Activated T-cell treated with anti-CD3 and anti-CD28 coated beads, Interleukin-2, amount 50 U/mL, for 24 hours (primary cell): ENCODE measurements at places on chromosomes 3 and 15.

GRCh38 chr15:67606742-67607141, 64.2 kb downstream of the MAP2K5 start:
- no peak for DNase-seq

DNA sequence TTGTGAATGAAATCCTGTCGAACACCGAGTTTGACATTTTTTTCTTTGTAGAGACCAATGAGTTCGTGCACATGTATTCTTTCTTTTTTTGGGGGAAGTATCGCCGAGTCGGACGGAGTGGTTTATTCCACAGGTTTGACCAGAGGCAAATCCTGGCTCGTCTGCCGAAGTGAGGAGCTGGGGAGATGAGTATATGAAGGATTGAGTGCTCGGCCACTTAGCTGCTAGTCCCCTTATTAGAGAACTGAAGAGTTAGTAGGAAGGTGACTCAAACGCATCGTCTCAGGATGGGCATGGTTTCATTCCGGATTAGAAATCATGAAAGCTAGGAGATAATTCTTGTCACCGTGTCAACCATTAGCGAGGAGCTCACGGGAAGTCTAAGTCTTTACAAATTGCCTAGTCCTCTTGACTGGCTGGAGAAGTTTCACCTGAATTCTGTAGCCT, 154.7 kb upstream of the GOLIM4 start:
- no peak for DNase-seq

DNA sequence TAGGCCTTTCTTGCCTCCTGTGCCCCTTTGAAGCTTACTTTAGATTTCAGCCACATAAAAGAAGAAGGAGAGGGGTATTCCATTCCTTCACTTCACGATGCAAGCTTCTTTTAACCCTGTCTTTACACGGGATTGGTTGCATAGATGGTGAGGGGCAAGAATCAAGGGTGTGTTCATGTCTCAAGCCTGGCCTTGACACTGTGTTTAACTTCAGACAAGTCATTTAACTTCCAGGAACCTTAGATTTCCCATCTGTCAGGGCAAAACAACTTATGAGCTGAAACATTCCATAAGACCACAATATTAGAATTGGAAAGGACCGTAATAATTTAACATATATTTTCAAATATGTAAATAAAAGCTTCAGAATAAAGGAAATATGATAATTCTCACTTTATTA, 344.5 kb downstream of the MFSD1 start:
- DNase-seq = no peak

- no peak for DNase-seq
Measured at GRCh38 chr15:51087513-51087912, 7.2 kb downstream of the TNFAIP8L3 start.

- DNase-seq = no peak
Measured at GRCh38 chr15:40340740-40341400, at the start of gene CCDC9B. TSS of gene CCDC9B (minus strand) at chr15:40340939. CDS start at chr15:40340819, 120 bp downstream.

DNA sequence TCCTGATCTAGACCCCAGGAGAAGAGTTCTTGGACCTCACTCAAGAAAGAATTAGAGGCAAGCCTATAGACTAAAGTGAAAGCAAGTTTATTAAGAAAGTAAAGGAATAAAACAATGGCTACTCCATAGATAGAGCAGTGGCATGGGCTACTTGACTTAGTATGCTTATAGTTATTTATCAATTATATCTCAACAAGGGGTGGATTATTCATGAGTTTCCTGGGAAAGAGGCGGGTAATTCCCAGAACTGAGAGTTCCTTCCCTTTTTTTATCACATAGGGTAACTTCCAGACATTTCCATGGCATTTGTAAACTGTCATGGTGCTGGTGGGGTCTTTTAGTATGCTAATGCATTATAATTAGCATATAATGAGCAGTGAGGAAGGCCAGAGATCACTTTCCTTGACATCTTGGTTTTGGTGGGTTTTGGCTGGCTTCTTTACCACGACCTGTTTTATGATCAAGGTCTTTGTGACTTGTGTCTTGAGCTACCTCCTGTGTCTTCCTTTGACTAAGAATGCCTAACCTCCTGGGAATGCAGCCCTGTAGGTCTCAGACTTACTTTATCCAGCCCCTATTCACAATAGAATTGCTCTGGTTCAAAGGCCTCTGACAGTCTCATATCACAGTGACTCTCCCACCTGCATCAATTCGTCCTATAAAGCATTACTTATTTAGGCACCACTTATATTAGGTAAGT, 35.3 kb upstream of the PLSCR2 start:
- no peak for DNase-seq

DNA sequence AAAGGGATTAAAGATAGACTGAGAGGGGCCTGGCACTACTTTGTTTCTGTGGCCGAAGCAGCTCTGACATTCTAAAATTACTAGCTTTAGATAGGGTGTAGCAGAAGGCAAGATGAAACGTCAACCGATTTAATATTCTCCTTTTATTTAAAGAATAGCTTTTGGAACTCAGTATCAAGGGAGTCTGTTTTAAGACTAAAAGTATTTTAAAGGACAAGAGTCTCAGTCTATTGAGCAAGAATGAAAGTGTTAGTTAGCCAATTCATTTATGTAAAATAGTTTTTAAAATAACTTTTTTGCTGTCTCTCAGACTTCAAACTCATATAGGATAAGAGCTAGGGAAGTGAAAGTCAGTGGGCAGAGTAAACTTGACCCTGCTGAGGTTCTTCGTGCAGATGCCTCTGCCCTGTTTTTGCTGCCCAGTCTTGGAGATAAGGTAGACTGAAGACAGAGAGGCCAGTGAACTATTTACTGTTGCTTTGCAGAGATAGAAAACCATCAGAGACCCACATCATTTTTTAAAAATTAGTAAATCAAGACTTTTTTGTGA, 1090.9 kb downstream of the ROBO2 start:
- no peak for DNase-seq

DNA sequence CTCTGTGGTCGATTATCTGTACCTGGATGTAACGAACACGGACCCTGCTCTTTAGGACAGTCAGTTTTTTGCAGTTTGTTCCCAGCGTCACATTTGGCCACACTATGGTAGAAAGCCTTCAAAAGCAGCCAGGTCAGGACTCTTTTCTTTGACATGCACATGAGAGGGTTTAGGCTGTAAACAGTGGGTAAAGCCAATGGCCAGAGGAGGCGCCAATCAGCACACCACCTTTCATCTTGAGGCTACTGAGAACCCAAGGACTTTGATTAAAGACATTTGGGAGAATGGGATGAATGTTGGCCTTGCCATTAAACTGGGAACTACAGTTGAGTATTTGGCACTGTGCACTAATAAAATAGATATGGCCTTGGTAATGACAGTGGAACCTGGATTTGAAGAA, 225.9 kb downstream of the OXSM start:
- no peak for DNase-seq

DNA sequence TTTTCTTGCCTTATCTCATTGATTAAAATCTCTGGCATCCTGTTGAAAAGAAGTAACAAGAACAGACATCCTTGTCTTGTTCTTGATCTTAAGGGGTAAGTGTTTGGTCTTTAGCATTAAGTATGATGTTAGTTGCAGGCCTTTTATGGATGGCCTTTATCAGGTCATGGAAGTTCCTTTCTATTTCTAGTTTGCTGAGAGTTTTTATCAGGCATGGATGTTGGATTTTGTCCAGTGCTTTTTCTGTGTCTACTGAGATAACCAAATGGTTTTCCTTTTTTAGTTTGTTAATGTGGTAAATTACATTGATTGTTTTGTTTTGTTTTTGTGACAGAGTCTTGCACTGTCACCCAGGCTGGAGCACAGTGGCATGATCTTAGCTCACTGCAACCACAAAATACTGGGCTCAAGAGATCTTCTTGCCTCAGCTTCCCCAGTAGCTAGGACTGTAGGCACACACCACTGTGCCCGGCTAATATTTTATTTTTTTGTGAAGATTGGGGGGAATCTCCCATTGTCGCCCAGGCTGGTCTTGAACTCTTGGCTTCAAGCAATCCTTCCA, 26.3 kb downstream of the MRAS start:
- DNase-seq = no peak

- DNase-seq = no peak
Measured at GRCh38 chr15:92813485-92813884, 86.6 kb upstream of the CHD2 start.

GRCh38 chr15:79644091-79644490, 212.0 kb downstream of the MINAR1 start:
- DNase-seq = no peak

DNA sequence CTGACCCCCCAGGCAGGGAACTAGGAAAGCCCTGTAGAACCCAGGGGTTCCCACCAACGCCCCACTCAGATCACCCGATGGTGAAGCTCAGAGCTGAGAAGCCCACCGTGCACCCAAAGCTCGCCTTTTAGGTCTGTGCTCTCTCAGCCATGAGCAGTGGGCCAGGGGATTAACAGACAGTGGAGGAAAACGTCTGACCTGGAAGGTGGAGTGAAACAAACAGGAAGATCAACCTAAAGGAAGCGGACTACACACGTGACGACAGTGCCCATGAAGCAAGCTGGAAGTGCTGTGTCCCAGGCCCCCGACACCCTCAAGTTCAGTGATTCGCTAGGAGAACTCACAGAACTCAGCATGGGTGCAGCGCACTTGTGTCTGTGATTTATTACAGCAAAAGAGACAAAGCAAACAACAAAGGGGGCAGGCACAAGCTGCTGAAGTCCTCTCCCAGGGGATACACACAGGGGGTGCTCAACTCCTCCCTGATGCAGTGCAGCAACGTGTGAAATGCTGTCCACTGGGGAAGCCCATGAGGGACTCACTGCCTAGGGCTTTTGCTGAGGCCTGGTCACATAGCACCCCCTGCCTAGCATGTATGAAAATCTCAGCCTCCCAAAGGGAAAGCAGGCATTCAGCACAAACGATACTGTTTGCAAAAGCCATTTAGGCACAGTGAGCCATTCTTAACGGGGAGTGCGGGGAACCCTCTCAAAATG, 43.5 kb downstream of the CFAP92 start:
- no peak for DNase-seq

GRCh38 chr3:1394188-1394587, 301.4 kb downstream of the CNTN6 start:
- no peak for DNase-seq

- no peak for DNase-seq
Measured at GRCh38 chr3:144482876-144483275, 511.3 kb downstream of the DIPK2A start.

DNA sequence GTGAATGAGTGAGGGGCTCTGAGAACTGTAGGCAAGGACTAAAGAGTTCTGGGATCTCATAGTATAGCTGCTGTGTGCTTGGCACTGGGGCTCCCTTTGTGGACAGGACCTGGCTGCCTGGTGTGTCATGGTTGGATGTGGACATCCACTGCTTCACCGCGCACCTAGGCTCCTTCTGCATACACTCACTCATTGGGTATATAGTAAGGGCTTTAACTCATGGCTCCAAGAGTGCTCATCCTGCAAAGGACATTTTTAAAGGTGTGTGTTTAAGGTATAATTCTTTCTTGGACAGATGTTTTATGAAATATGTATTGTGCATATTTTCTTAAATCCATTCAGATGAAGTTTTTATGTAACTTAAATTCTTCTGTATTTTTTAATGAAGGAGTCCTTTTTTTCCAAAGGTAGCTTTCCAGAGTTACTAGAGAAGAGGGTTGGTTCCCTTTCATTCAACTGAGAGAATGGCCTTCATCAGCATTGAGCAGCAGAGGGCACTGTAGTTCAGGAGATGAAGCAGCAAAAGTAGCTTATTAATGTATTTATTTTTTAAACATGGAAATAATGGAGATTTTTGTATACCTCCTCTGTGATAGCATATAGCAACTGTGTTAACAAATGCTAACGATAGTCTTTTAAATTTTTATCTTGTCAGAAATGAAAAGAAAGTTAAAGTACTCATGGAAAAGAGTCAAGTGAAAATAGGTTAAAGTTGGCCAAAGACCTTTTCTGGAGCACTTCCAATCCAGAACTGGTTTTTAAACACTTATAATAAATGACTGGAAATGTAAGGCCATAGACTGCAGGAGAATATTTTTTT, 25.2 kb downstream of the OXNAD1 start:
- no peak for DNase-seq

GRCh38 chr3:81468391-81468790, 293.1 kb downstream of the GBE1 start:
- DNase-seq = no peak

GRCh38 chr3:58020783-58021071, 12.5 kb downstream of the FLNB start:
- no peak for DNase-seq

GRCh38 chr15:95701410-95701809, 629.1 kb upstream of the NR2F2 start:
- no peak for DNase-seq
